ENCODE measurements at places on chromosomes 1 and 21. TPM values are rescaled to one million over a fixed set of nuclear protein-coding genes. Genes with fewer than 3 reads are reported as not detected.

GRCh38 chr21:39168800-39169199 lies 14.5 kb downstream of the PSMG1 start:
- no peak for DNase-seq

The NBPF26 gene
- 51.6 TPM for total RNA-seq

GRCh38 chr21:29649406-29649814 lies 290.4 kb downstream of the GRIK1 start:
- DNase-seq, result peak; percentile 18

- no peak for DNase-seq
Measured at GRCh38 chr1:230879778-230880177, 11.5 kb upstream of the C1orf198 start.

DNA sequence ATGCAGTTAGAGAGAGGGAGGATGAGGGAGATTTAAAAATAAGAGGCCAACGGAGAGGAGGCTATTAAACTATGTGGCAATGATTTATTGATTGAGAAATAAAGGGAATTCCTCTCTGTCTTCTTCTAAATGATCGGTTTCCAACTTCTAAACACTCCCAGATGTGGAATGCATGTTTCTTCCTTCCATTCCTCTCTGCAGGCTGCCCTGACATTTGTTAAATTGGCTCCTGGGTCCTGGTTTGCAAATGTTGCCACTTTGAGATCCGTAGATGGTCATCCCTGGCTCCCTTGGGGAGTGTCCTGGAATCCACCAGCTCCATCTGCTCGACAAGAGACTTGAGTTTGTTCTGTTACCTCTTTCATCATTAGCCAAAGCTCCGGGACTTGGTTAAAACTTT lies 10.3 kb upstream of the C1orf198 start:
- DNase-seq, result peak; percentile 56

The RBM34 gene
- total RNA-seq, result 41.7 TPM

GRCh38 chr21:43921979-43922945 lies 57.2 kb downstream of the AGPAT3 start:
- no peak for DNase-seq

DNA sequence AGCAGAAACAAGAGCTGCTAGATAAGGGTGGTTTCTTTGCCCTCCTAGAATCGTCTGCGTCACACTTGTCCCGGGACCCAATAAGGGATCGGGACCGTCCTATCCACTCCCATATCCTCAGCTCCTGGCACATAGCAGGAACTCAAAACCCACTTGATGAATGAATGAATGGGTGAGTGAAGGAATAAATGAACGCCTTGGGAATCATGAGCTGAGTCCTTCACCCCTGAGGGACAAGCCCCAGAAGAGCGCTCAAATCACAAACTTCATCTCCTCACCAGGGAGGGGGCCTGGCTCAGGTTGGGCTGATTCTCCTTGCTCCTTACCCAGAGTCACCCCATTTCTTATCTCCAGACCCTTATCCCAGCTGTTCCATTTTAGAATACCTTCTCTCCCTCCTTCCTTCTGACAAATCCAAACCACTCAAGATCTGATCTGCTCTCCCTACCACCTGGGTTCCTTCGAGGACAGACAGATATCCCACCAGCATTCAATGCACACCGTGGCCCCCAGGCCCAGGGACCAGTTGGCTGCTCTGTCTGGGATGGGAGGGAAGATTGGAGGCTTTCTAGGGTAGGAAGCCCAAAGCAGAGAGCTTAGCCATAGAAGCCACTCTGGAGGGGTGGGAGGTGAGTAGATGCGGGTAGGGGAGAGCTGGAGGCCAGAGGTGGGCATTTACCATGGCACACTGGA lies 643 bp upstream of the MOB3C start:
- no peak for DNase-seq

DNA sequence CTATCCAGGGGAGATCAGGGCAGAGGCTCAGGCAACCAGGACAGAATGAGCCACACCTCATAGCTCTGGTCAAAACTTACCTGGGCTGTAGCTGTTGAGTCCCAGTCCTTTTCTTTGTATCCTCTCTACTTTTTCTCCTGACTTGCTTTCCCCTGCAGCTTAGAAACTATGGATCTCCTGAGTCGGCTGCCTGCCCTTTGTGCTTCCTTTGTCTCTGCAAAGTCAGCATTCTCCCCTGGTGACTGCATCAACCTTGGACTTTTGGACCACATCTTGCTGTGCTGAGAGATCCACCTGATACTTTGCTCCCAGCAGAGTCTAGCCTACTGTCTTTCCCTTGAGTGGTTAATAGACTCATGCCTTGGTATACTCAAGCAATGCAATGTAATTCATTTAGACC lies 353.3 kb downstream of the SIPA1L2 start:
- DNase-seq, result no peak

DNA sequence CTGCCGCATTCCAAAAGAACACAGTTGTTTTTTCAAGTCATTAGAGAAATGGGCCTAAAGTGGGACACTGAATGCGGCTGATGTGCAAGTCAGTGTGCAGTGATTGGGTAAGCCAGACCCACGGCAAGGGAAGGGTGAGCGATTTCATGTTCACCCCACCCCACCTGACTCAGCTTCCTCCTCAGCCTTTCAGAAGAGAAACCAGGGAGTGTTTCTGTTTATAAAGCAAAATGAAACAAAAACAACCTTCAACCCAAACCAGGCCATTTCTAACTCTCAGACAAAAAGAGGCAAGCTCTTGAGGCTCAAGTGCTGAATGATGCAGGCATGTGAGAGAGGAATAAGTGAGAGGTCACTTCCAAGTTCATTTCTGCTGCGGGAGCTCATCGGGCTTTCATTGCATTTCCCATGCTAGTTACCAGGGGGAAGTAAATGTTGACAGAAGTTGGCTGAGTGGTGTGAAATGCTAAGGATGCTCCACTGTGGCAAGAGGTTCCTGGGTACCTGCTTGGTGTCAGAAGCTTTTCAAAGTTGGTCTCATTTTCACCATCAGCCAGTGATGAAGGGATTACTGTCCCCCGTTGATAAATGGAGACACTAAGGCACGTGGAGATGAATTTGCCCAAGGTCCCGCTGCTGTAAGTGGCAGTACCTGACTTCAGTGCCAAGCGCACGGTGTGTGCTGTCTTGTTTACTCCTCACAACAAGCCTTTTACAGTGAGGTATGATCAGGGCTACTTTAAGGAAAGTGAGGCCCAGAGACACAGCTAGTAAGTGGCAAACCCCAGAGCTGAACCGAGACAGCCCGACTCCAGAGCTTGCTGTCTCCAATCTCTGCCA lies 29.1 kb downstream of the STPG1 start:
- DNase-seq, result no peak

DNA sequence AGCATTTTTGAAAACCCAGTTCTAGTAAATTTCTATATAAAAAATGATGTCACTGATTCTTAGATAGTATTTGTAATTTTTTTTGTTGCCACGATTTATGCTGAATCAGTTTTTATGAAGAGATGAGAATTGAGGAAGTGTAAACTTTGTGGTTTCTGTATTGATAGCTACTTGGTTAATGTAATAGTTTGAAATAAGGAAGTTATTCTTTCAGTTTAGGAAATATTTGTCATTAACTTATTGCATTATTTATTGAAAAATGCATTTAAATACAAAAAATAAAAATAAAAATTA lies 97.8 kb downstream of the ZFYVE9 start:
- DNase-seq, result no peak

DNA sequence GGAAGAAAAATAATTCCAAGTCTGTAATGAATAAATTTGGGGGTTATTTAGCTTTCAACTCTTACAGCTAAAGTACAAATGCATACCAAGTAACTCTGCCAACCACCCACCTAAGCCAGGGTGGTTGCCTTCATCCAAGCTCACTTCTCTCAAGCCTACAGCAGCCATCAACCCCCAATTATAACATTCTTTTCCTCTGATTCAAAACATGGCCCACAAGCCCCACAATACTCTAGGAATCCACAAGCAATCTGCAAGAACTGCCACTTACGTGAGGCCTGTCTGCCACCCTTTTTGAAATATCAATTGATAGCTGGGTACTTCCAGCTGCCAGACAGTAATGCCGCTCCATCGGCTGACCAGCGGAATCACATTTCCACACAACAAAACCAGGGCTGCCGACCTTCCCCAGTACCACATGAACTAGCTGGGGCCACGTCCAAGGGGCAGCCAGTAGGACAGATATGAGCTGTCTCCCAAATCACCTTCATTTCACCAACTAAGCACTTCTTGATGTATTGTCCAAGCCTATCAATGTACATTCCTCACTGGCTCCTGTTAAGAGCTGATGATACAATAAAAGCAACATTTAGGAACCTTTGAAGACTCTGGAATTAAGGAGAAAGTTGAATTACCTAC lies 3.2 kb downstream of the LBR start:
- DNase-seq, result no peak

GRCh38 chr1:99814373-99814900 lies 35.7 kb upstream of the AGL start:
- DNase-seq, result no peak

- DNase-seq, result peak; percentile 73
Measured at GRCh38 chr1:100868364-100868995, 26.2 kb downstream of the EXTL2 start.

- DNase-seq, result peak; percentile 27
Measured at GRCh38 chr21:38853421-38853919, 47.7 kb downstream of the ETS2 start.

GRCh38 chr1:14345946-14346550 lies 252.4 kb upstream of the KAZN start:
- DNase-seq, result no peak

GRCh38 chr1:51274676-51275075 lies 38.6 kb downstream of the RNF11 start:
- no peak for DNase-seq

GRCh38 chr1:111201275-111202090 lies 1.0 kb upstream of the DENND2D start:
- no peak for DNase-seq

GRCh38 chr1:226787071-226787470 lies 48.0 kb upstream of the ITPKB start:
- no peak for DNase-seq

DNA sequence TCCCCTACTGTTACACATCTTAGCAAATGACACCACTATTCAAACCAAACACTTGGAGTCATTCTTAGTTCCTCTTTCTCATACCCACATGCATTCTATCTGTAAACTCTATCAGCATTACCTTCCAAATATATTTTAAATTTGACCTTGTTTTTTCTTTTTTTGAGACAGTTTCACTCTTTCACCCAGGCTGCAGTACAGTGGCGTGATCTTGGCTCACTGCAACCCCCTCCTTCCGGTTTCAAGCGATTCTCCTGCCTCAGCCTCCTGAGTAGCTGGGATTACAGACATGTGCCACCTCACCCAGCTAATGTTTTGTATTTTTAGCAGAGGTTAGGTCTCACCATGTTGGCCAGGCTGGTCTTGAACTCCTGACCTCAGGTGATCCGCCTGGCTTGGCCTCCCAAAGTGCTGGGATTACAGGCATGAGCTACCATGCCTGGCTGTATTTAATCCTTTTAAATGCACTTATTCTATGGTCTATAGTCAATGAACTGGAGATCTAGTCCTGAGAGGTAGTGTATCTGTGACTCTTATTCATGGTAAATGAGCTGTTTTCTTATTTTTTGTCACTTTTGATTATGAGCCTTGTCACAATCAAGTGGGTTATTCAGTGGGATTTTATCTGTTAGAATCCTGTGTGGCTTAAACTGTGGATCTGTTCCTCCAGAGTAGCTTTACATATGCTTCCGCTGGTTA lies 73.1 kb downstream of the GATAD2B start:
- DNase-seq, result no peak

GRCh38 chr1:48608882-48609281 lies 136.9 kb upstream of the SPATA6 start:
- no peak for DNase-seq

DNA sequence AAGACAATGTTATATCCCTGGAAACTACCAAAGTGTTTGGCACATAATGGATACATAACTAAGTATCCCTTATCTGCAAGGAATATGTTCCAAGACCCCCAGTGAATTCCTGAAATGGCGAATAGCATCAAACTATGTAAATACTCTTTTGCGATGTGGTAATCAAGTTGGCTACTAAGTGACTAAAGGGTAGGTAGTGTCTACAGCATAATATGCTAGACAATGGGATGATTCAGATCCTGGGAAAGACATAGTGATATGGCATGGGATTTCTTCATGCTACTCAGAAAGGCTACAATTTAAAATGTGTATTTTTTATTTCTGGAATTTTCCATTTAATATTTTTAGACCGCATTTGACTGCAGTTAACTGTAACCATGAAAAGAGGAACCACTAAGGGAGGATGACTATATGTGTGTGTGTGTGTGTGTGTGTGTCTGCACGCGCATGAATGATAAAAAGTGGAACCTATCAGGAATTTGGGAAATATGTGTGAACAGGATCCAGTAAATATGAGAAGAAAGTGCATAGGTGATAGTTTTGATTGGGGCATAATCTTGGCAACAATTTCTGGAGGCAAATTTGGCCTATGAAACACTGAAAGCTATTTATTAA lies 1899.9 kb downstream of the NCAM2 start:
- DNase-seq, result no peak

Measured in tongue (tissue), 3 donors.